Suppressor macrophage treated with lipopolysaccharide for 1 hour (primary cell): ENCODE measurements at places on chromosomes 1 and 21.
A peak's percentile ranks its signal among the peaks of the same experiment; 100 is the strongest.

GRCh38 chr21:37899146-37899545, 17.1 kb downstream of the KCNJ6 start:
- no peak for DNase-seq

DNA sequence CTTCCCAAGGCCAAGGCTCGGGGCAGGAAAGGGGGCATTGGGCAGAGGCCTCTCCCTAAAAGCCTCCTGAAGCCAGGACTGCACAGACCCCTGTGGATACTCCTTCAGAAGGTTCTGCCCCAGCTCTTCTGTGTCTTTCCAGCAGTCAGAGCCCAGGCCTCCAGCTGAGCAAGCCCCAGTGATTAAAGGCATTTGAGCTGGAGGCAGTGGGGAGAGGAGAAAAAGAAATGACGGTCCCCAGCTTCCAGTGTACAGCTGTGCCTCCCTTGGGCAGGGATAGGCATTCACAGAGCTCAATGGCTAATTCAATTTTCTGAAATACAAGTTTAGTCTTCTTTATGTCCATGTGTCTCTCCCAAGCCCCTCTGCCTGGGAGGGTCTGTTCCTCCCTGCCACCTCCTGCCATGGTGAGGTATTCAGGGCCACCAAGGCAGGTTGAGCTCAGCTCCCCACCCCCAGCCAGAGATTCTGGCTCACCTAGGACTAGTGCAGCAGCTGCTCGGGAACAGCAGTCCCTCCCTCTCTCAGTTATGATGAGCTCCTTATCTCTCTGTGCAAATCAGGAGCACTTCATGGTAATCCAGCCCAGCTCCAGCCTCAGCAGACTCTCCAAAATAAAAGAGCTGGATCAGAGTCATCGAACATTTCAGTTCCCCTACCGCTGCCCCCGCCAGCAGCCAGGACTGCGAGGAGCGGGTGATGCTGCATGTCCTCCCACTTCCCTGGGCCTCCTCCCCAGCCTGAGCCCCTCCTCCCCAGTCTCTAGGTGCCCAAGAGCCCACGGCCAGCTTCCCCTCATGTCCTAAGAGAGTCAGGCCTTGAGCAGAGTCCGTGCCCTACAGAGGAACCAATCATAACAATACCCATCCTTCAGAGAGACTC, 208.4 kb upstream of the ZC3H12A start:
- DNase-seq = no peak

DNA sequence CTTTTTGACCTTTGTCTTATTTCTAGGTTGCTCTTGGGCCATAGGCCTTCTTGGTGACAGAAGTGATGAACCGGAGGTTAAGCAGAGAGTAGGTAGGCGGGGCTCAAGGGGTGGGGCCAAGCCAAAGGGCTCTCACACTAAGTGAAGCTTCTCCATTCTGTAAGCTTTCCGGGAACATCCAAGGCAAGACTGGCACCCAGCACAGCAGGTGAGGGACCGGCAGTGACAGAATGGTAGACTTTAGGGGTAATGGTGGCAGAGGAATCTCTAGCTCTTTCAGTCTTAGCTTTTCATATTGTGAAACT, at the start of gene TNFAIP8L2:
TSS of gene TNFAIP8L2 (plus strand) at position 135 of the 305 bp plus-strand sequence. CDS start 2,049 bp downstream, outside the sequence.
- DNase-seq = peak; percentile 86

- no peak for DNase-seq
Observed at GRCh38 chr1:31501505-31501904, 74.8 kb upstream of the TINAGL1 start.

DNA sequence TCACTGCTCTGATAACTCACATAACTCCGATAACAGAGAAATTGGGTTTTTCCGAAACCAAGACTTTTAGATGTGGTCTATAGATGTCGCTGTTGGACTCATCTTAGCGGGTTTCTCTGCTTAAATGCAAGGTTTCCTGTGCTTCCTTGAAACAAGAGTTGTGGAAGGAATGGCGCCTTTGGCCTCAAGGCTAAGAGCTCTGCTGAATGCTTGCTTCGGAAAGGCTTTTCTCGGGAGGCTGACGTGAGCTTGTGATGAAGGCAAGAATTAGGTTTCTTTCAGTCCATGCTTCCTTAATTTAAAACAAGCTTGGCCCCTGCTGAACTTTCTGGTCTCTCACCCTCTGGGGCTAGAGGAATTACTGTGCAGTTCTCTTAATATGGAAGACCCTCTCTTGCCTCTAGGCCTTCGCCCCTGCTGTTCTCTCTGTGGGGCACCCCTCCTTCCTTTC, 113.5 kb downstream of the MAP3K21 start:
- DNase-seq = peak; percentile 56

- no peak for DNase-seq
Observed at GRCh38 chr1:29389533-29390041, 153.3 kb downstream of the PTPRU start.
